ENCODE measurements at places on chromosomes 3 and 15. TPM values are rescaled to one million over a fixed set of nuclear protein-coding genes. Genes with fewer than 3 reads are reported as not detected.
A peak's percentile ranks its signal among the peaks of the same experiment; 100 is the strongest.

MUSTN1 gene
- not detected for total RNA-seq

GRCh38 chr3:96779810-96780209 lies 34.6 kb upstream of the EPHA6 start:
- DNase-seq: no peak

ACTRT3 gene
- total RNA-seq: 3.0 TPM

STAB1 gene
- total RNA-seq: 0.17 TPM

GRCh38 chr15:69647142-69647513 lies 194.5 kb downstream of the RPLP1 start:
- DNase-seq: no peak

DNA sequence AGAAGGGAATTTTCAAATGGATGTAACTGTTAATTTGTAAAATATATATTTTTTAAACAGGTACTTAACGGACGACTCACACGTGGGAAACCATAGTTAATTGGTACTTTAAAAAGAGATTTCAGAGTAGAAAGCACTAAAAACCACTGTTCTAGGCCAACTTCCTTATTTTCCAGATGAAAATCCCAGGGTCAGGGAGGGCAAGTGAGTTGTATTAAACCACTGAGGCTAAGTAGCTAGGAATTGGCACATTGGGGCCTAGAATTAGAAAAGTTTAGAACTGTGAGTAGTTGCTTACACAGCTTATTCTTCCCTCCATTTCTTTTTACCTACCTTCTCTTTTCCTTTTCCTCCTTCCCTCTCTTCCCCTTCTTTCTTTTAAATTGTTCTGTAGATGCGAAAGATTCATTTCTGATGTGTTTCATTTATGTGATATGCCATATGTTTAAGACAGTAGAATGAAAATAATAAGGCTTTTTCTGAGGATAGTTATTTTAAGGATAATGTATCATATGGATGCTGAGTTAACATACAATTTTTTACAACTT lies 4.1 kb upstream of the UTS2B start:
- no peak for DNase-seq

- no peak for DNase-seq
Observed at GRCh38 chr15:48974882-48975281, 11.2 kb upstream of the SHC4 start.

GRCh38 chr3:126134219-126134975 lies 46.0 kb downstream of the ALDH1L1 start:
- DNase-seq: peak; percentile 14

PLA2G4D gene
- total RNA-seq: under 0.01 TPM

DNA sequence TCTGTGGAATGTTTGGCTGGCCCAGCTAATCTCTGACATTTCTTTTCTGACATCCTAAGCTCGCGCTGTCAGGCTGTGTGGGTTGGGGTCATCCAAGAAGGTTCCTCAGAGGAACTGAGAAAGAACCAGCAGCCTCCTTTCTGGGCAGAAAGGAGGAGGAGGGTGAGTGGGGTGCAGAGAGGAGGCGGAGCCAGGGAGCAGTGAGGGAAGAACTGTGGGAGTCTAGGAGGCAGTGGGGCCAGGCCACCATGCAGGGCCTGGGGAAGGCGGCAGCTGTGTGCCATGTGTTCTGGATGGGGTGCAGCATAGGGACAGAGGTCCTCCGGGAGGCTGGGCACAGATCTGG lies 5.3 kb downstream of the SEMA7A start:
- DNase-seq: no peak

DNA sequence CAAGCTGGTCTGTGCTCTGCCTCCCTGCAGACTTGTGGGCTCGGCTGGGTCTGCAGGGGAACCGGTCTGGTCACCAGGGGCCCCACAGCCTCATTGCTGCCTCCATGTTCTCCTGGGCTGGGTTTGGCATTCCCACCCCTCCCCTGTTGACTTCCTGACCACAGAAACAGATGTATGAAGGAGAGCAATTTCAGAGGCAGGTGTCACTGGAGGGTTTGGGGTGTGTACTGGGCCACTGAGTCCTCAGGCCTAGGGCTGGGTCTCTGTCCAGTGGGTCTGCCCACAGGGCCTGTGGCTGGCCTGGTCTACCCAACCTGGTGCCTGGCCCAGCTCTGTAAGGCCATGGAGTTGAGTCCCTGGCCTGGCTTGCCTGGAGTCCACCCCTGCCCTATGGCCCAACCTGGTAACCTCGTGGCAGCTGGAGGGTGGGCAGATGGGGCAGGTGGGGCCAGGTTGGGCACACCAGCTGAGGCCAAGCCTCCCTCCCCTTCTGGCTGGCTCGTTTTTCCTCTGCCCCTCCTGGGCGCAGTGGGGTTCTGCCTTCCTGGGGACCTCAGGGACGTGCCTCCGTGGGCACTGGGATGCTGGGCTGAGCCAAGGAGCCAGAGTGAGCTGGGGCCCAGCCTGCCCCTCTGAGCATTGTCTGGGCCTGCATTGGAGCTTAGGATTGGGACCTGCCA lies 20.8 kb downstream of the PLXNA1 start:
- no peak for DNase-seq

- DNase-seq: peak; percentile 80
Observed at GRCh38 chr3:134373271-134374104, 759 bp downstream of the AMOTL2 start.

UNC13C gene
- total RNA-seq: 0.33 TPM

- DNase-seq: no peak
Observed at GRCh38 chr3:13174011-13174802, 101.0 kb upstream of the IQSEC1 start.

ERICH6 gene
- not detected for total RNA-seq

DNA sequence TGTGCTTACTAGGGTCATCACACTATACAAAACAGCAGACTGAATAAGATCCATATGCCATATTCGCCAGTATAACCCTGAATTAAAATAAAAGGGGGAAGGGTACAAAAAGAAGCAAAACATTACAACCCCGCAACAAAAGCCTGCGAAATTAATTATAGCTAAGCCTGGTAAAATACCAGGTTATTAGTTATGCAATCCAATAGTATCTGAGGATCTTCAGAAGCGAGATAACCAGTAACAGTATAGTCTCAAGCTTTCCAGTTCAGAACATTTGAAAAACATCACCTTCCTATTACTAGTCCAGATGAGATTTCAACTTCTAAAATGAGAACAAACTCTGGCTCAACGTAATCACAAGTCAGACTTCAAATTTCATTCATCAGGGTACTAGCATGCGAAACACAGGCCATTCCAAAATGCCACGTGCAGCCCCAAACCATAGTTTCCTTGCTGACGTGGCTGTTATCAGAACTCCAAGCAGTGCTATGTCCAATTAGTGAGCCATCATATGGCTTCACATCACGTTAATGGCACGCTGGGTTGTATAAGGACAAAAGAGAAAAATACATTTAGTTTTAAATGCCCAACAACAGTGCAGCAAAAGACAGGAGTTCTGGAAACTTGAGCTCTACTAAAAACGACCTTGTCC lies 1.1 kb downstream of the SSR3 start:
- DNase-seq: peak; percentile 54

DNA sequence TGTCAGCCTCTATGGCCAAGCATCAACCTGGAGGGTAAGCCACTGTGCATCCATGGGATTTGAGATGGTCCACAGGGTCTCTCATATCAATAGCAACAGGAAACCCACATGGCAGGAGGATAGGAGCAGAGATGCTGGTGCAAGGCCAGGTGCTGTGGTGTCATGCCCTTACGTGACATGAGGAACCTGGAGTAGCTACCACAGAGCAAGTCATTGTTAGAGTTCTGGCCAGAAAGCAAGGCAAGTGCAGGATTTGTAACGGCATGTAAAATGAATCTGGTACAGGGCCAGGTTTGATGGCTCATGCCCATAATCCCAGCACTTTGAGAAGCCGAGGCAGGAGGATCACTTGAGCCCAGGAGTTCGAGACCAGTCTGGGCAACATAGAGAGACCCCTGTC lies 14.8 kb upstream of the ZNF774 start:
- peak; percentile 87 for DNase-seq

GRCh38 chr3:71964170-71964569 lies 179.2 kb upstream of the PROK2 start:
- DNase-seq: no peak

CLDN11 gene
- not detected for total RNA-seq

DNA sequence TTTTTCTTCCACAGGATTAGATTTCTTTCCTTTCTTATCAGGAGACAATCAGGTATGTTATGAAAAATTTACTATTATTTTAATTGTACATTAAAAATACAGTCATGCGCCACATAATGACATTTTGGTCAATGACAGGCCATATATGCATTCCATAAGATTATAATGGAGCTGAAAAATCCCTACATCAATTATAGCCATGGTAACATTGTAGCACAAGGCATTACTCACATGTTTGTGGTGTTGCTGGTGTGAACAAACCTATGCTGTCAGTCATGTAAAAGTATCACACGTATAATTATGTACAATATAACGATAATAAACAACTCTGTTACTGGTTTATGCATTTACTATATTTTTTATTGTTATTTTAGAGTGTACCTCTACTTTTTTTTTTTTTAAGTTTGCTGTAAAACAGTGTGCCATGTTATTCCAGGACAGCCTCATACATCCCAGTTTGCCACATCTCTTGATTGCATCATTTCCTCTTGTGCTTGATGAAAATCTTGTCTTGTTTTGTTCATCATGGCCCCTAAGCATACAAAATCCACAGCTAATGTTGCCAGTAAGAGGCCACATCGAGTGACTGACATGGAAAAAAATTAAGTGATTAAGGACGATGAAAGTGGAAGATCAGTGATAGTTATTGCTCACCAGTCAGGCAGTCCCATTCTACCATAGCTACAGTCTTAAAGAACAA lies 21.4 kb downstream of the CALML4 start:
- peak; percentile 25 for DNase-seq

GRCh38 chr3:71090207-71090606 lies 493.3 kb downstream of the FOXP1 start:
- DNase-seq: no peak

DNA sequence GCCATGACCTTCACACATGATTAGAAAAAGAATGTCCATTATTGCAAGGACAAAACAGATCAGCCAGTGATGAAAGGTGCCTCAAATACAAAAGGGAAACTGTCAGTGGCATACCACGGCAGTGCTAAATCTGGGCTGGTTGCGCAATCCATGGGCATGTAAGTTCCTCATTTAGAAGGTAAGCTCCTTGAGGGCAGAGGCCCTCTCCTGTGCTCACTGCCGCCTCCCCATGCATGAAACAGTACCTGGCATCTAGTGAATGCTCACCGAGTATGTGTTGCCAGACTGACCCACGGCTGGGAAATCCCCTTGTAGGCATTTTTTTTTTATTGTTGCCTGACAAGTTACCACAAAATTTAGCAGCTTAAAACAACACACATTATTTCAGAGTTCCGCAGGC lies 312.1 kb upstream of the CHRM5 start:
- DNase-seq: peak; percentile 29

DNA sequence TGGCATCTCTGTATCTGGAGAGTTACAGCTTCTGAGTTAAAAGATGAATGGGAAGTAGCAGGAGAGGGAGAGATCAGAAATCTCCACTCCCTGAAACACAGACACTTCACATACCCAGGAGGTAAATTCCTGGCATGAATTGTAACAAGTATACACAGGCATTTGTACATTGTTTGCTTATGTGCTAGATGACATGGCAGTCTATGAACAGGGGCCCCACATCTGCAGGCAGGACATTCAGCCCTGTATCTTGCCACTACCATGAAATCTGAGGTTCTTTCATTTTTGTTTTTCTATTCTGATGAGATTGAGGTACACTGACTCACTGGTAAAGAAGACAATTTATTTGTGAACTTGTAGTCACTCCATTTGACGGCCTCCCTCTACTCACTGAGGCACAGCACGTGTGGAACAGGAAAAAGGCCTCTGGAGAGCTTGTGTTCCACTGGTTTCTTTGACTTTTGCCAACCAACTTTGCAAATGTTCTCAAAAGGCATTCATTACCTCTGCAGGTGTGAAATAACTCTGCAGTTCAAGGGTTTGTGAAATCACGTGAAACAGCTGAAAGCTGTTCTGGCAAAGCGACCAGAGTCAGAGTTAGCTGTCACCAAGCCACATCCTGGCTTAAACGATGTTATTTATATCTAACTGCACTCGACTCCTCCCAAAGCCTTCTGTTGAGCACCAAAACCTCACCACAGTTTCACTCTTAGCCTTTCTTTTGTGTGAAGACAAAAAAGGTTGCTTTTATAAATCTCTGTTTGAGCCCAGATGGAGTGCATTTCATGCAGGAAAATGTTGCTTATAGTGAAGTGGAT lies 401.3 kb upstream of the CFAP20DC start:
- DNase-seq: peak; percentile 68

- no peak for DNase-seq
Observed at GRCh38 chr3:180319461-180319860, 282.5 kb upstream of the TTC14 start.

CCDC50 gene
- 74.8 TPM for total RNA-seq

MCF2L2 gene
- 2.7 TPM for total RNA-seq

SCN11A gene
- total RNA-seq: not detected

C3orf85 gene
- not detected for total RNA-seq

- peak; percentile 89 for DNase-seq
Observed at GRCh38 chr15:70023064-70023768, 74.5 kb downstream of the TLE3 start.

DNA sequence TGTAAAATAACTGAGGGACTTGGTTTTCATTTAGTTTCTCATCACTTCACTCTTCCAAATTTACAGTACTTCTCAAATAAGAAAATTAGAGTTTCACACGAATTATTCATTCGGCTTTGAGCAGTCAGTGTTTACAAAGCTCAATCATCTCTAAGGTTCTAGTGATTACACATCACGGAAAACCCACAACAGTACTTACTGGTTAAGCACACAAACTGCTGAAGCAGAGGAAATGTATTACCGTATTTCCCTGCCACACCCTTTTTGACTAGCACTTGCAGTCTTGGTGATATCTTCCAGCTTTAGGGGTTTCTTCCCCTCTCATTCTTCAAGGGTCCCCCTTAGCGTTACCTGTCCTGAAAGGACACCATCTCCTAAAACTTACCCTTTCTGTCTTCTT lies 164.8 kb upstream of the CDIN1 start:
- DNase-seq: peak; percentile 63

GRCh38 chr3:183339461-183340086 lies 86.5 kb downstream of the B3GNT5 start:
- DNase-seq: no peak

- no peak for DNase-seq
Observed at GRCh38 chr3:174153871-174154270, 705.3 kb upstream of the NAALADL2 start.

EIF5A2 gene
- total RNA-seq: 10.7 TPM

- DNase-seq: no peak
Observed at GRCh38 chr3:109257269-109257668, 59.0 kb downstream of the DPPA2 start.

CLEC3B gene
- 0.40 TPM for total RNA-seq

DNA sequence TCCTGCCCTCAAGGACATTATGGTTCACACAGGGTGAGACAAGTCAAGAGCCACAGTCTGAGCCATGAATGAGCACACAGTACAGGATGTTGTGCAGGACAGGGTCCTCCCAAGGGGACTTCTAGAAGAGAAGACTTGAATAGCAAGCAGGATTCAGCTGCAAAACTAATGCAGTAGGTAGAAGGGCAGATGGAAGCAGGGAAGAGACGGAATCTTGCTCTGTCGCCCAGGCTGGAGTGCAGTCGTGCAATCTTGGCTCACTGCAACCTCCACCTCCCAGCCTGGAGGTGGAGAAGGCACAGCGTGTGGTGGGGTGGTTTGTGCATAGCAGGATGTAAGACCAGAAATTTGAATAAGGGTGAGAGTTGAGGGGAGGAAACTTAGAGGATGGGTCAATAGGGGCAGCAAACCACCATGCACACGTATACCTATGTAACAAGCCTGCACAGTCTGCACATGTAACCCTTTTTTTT lies 8.0 kb downstream of the BCL2L10 start:
- DNase-seq: no peak

All from mammary epithelial cell (primary cell).